ENCODE measurements at places on chromosomes 5 and 9.

GRCh38 chr5:74974451-74975091 lies 77.8 kb downstream of the GCNT4 start:
- H3K27me3 ChIP-seq, result no peaks in the 10 kb centered on the region
- no peak for DNase-seq
- no peaks in the 10 kb centered on the region for H3K4me1 ChIP-seq

DNA sequence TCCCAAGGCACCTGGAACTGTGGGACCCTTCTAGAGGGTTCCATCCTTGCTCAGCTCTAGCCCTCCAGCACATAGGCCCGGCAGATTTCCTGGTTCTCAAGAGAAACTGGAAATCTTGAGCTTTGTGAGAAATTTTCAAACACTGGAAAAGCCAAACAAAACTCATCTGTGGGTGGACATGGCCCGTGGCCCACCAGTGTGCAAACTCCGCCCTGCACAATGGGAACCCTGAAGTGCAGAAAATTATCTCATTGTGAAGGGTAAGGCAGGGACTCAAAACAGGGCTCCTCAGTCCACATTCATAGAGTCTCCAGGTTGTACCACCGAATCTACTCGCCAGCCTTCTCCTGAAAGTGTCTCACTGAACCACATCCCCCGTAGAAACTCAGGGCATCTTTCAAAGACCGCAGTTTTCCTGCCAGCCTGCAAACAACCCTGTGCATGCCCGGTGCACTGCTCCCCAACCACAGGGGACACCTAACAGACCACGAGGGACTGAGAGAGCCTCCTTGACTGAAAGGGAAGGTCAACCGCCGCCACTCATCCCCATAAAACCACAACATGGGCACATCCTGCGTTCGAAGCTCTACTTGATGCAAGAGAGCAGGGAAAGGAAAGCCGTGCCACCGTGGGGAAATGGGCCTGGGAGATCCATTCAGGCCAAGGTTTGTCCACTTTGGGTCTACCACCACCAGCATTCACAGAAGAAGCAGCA lies 18.1 kb downstream of the ADAMTS2 start:
- H3K4me1 ChIP-seq, result no peaks in the 10 kb centered on the region
- H3K27ac ChIP-seq, result no peak overlapping the region
- peaks cover 87% of the 10 kb centered on the region for H3K27me3 ChIP-seq
- no peak overlapping the region for H3K4me3 ChIP-seq
- H3K36me3 ChIP-seq, result no peaks in the 10 kb centered on the region

GRCh38 chr5:111667128-111667736 lies 89.8 kb downstream of the NREP start:
- H3K4me3 ChIP-seq, result no peak overlapping the region
- 0 out of 2 replicates have a peak, but pooled peaks cover 11% of the 10 kb centered on the region for H3K27me3 ChIP-seq
- no peaks in the 10 kb centered on the region for H3K36me3 ChIP-seq

DNA sequence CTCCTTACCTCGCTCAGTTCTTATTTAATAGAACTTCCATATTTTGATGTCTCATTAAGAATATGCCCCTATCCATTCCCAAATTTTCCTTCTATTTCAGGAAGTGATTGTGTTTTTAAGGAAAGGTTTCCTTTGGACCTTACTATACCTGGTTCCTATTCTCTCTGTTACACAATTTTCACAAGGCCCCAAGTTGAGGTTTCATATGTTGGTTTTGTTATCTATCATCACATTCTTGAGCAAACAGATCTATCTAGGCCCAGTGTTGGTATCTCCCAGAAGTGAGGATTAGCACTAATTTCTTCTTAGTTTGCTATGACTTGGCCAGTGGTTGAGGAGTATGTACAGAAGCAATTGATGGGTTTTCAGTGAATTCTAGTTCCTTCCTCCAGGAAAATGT lies 41.5 kb downstream of the ALG2 start:
- H3K36me3 ChIP-seq, result no peaks in the 10 kb centered on the region
- H3K4me1 ChIP-seq, result no peaks in the 10 kb centered on the region
- DNase-seq, result no peak
- H3K27ac ChIP-seq, result no peak overlapping the region
- no peak overlapping the region for H3K4me3 ChIP-seq
- no peaks in the 10 kb centered on the region for H3K27me3 ChIP-seq

DNA sequence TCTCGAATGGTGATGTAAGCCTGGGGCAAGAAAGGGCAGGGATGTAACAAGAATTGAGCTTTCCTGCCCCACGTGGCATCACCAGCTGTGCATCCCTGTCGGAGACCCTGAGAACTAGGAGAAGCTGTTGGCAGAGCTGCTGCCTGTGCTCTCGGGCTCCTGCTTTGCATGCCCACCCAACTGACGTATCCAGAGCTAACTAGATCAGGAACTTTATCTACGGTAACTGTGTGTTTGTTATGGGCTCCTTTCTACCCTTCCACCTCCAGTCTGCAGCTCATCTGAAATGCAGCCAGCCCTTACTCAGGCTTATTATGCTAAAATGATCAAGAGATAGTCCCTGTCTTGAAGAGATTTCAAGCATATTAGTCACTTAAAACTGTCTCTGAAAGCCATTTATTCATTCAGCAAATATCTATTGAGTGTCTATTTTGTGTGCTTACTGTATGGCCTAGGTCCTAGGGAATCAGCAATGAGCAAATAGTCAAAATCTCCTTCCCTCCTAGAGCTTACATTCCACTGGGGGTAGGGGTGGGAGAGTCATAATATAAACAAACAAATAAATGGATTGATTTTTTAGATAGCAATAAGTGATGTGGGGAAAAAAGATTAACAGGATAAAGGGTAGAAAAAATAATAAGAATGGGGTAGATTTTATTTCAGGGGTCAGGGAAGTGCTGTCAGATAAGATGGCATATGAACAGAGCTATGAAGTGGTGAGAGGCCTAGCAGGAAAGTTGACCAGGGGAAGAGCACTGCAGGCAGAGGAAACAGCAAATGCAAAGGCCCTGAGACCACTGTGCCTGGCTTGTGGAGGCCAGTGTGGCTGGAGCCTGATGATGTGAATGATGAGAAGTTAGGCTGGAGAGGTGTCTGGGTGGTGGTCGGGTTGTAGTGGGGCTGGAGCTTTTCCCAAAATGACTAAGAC lies 118.2 kb downstream of the GALNT10 start:
- peaks cover 38% of the 10 kb centered on the region for H3K36me3 ChIP-seq
- no peak for DNase-seq
- H3K4me1 ChIP-seq, result peaks cover 73% of the 10 kb centered on the region

DNA sequence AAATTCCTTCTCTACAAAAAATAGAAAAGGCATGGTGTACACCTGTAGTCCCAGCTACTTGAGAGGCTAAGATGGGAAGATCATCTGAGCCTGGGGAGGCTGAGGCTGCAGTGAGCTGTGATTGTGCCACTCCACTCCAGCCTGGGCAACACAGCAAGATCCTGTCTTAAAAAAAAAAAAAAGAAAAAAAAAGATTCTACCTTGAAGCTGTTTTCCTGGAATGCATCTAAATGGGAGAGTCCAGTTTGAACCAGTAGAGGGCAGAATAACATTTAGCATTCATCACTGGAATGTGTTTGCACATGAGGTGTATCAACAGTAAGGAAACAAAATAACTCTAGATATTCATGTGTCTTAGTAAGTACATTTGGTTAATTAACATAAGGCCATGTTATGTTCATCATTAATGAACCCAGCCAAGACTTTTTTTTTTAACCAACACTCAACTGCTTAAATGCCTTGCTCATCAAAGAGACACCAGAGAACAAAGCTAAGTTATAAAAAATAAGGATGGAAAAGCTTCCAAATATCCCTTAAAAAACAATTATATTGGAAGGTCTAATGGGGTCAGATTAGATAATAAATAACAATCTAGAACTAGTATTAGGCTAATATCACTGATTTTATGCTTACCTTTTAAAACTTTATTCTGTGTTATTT lies 16.1 kb downstream of the IFNE start:
- H3K27me3 ChIP-seq, result no peaks in the 10 kb centered on the region
- H3K36me3 ChIP-seq, result no peaks in the 10 kb centered on the region
- H3K4me1 ChIP-seq, result no peaks in the 10 kb centered on the region
- H3K4me3 ChIP-seq, result no peak overlapping the region

DNA sequence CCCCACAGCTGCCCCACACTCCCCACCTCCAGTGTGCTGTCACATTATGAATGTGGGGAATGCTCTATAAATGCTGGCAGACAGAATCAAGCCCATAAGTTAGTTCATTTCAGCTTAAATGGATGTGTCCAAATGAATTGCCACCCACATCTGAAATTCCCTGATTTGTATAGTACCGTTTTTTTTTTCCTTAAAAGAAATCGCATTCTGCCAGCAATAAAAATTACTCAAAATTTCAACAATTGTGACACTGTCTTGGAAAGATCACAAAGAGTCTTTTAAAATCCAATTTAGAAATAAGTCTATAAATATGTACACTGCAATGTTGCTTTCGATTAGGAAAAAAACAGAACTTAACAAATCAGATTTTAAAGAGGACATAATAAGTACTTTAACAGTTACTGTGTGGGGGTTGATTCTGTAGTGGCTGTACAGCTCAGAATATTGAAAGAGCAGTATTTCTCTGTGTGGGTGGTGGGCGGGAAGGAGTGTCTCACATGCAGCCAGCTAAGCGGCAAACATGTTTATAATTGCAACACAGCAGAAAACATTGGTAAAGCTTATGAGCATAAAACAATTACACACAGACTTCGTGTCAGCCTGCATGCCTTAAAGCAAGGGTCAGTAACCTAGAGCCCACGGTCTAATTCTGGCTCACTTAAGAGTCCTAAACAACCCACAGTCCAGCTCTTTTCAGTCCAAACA lies 24.9 kb upstream of the CSNK1G3 start:
- no peaks in the 10 kb centered on the region for H3K27me3 ChIP-seq
- no peak for DNase-seq
- no peak overlapping the region for H3K27ac ChIP-seq

DNA sequence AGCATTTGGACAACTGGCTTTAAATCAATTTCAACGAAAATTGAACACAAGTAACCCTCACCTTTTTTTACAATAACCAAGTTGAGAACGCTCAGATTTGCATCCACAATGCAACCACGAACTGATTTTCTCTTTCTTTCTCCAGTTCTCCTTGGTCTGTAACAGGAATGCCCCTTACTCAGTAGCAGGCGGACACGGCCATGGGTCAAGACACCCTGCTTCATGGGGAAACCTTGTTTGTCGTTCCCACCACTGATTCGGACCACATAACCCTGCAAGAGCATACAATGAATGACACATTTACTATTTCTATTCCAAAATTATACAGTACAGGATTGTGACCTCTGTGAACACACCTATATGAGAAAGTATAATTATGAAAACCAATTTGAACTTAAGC lies 1.4 kb downstream of the RPS6 start:
- peak overlapping the region; percentile 98 for H3K4me3 ChIP-seq
- H3K27me3 ChIP-seq, result no peaks in the 10 kb centered on the region
- DNase-seq, result no peak
- peaks cover 28% of the 10 kb centered on the region for H3K4me1 ChIP-seq

DNA sequence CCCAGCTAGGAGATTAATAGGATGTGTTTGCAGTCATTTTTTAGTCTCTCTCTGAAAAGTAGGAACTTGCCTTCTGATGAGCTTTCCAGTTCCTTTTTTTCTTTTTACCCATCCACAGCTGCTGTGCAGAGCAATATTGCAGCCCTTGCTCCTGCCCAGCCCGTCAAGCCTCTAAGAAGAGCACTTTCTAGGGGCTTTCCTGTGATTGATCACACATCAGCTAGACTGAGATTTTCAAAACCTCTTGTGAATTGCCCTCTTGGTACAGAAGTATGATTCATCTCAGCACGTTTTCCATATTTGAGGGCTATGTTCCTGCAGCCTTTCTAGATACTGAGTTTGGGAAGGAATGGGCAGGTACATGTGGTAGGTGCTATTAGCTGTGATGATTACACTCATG lies 93.9 kb downstream of the GALNT10 start:
- H3K4me3 ChIP-seq, result no peak overlapping the region
- peaks cover 60% of the 10 kb centered on the region for H3K4me1 ChIP-seq
- peak overlapping the region; percentile 71 for H3K27ac ChIP-seq
- DNase-seq, result no peak

GRCh38 chr5:170917113-170917512 lies 55.3 kb downstream of the RANBP17 start:
- no peaks in the 10 kb centered on the region for H3K4me1 ChIP-seq
- H3K27me3 ChIP-seq, result no peaks in the 10 kb centered on the region
- no peaks in the 10 kb centered on the region for H3K36me3 ChIP-seq
- no peak overlapping the region for H3K27ac ChIP-seq

DNA sequence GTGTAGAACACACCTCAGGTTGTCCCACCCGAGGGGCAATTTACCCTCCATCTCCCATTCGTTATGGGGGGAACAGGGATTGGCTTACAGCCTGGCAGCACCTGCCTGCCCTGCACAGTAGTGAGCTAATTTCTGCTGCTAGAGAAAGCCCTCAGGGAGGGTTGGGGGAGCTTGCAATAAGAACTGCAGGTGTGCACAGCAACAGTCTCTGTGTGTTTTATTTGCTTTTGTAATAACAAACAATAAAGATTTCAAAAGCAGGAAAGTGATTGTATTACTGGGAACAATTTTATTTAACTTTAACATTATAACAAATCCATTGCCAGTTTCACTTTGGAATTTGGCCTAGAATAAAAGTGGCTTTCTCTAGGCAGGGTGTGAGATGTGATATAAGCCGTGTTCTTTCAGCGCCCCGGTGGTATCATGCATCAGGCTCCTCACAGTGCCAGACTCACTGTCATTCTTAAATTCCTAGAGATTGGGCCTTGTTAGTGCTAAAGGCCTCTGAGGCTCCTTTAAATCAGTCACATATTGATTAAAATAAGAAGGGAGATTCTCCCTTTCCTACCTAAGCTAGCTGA lies 81.1 kb downstream of the RMI1 start:
- no peaks in the 10 kb centered on the region for H3K4me1 ChIP-seq
- no peaks in the 10 kb centered on the region for H3K36me3 ChIP-seq
- no peak overlapping the region for H3K4me3 ChIP-seq
- no peak for DNase-seq
- H3K27ac ChIP-seq, result no peak overlapping the region

GRCh38 chr9:120625222-120625621 lies 45.3 kb upstream of the CDK5RAP2 start:
- no peak overlapping the region for H3K27ac ChIP-seq
- no peaks in the 10 kb centered on the region for H3K27me3 ChIP-seq
- H3K4me3 ChIP-seq, result no peak overlapping the region
- peaks cover 8% of the 10 kb centered on the region for H3K36me3 ChIP-seq
- peaks cover 15% of the 10 kb centered on the region for H3K4me1 ChIP-seq

- no peak for DNase-seq
- no peaks in the 10 kb centered on the region for H3K4me1 ChIP-seq
- no peak overlapping the region for H3K4me3 ChIP-seq
- H3K36me3 ChIP-seq, result no peaks in the 10 kb centered on the region
- no peak overlapping the region for H3K27ac ChIP-seq
These were observed 435.9 kb downstream of the BNC2 start for GRCh38 chr9:16434526-16434925.

- peak overlapping the region; percentile 53 for H3K27ac ChIP-seq
- DNase-seq, result no peak
- H3K27me3 ChIP-seq, result no peaks in the 10 kb centered on the region
- H3K36me3 ChIP-seq, result 0 out of 2 replicates have a peak, but pooled peaks cover 4% of the 10 kb centered on the region
These were observed 41.9 kb downstream of the TNFAIP8 start for GRCh38 chr5:119397518-119398380.

GRCh38 chr5:157855404-157855994 lies 3.4 kb downstream of the CLINT1 start:
- H3K27ac ChIP-seq, result no peak overlapping the region
- DNase-seq, result peak; percentile 47
- peaks cover 17% of the 10 kb centered on the region for H3K4me1 ChIP-seq
- H3K4me3 ChIP-seq, result no peak overlapping the region
- H3K27me3 ChIP-seq, result no peaks in the 10 kb centered on the region

GRCh38 chr5:102271759-102272158 lies 24.3 kb downstream of the SLCO4C1 start:
- no peaks in the 10 kb centered on the region for H3K36me3 ChIP-seq
- DNase-seq, result no peak
- H3K27ac ChIP-seq, result no peak overlapping the region

- no peak for DNase-seq
- no peak overlapping the region for H3K27ac ChIP-seq
- H3K36me3 ChIP-seq, result no peaks in the 10 kb centered on the region
- no peaks in the 10 kb centered on the region for H3K4me1 ChIP-seq
- H3K4me3 ChIP-seq, result no peak overlapping the region
These were observed 276.9 kb upstream of the WWC1 start for GRCh38 chr5:168014433-168015123.
